ENCODE measurements at places on chromosomes 3 and 15.

DNA sequence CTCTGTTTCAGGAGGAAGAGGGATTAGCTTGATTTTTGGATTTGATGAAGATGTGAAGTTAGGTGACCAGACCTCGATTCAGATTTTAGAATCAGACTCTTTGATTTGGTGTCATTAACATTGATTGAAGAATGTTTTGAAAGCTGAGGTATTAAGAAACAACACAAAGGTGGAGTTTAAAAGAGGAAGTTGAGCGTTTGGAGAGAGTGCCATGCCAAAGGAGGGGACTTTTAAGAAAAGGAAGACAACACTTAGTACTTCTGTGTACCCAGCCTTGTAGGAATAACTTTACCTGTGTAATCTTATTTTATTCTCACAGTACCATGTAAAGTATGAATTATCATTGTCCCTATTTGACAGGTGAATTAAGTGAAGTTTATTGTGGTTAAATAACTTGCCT lies 34.4 kb downstream of the PPARG start:
- no peak for DNase-seq

DNA sequence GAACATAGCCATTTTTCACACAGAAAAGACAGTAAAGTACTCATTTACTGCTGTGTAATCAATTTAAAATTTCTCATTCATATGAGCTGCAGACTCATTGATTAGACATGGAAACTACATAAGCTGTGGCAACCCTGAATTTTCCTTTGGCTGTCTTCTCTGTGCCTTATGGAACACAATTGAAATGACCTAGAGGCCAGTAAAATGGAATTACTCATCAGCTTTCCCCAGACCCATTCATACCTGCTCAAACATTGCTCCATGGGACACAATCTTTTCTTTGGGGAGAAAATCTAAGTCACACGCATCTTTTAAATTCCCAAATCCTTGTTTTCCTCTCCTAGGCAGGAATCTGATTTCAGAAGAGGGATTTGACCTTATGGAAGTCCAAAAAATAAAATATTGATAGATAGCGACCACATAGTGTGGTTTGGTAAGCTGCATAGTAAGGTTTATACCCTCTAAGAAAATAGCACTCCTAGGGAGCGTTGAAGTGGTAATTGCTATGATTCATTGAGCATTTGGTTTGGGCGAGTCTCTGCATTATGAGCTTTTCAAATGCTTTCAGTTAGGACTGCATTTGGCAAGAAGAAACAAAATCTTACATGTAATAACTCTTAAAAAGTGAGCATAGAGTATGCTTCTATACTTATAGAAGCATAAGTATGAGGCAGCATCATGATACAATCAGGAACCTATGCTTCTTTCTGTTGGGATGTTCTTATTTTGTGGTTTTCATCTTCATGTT lies 243.4 kb upstream of the GADL1 start:
- DNase-seq: no peak

DNA sequence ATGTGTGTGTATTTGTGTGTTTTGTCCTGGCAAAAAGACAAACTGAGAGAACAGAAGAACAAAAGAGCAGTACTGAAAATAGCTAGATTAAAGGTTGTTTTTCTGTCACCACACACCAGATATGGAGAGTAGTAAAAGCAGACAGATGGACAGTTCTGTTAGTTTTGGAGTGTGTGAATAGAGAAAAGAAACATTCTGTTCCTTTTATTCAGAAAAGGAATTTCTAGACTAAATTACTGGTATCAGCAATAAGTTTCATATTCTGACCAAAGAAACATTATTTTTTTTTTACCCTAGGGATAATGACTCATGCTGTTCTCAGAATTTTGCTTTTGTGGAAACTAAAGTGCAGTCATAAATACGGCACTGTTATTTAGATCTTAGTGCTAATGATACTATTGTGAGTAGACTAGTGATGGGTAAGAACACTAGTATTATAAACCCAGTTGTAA lies 32.9 kb downstream of the PIK3CA start:
- DNase-seq: no peak

- no peak for DNase-seq
Observed at GRCh38 chr15:40799523-40799922, 7.4 kb upstream of the ZFYVE19 start.

DNA sequence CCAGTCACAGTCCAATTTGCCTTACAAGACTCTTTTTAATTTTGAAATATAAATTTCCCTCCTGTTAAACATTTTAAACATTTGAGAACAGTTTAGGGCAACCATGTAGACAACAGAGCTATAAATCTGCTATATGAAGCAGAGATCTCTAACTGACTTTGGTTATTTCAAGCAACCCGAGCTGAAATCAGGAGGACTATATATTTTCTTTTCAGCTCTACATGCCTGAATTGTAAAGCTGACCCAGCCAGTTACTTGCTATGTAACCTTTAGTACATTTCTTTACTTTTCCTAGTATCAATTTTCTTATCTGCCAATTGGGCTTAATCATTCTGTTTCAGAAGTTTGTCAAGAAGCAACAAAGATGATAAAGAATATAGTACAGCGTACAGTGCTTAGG lies 457.4 kb upstream of the NECTIN3 start:
- DNase-seq: no peak

DNA sequence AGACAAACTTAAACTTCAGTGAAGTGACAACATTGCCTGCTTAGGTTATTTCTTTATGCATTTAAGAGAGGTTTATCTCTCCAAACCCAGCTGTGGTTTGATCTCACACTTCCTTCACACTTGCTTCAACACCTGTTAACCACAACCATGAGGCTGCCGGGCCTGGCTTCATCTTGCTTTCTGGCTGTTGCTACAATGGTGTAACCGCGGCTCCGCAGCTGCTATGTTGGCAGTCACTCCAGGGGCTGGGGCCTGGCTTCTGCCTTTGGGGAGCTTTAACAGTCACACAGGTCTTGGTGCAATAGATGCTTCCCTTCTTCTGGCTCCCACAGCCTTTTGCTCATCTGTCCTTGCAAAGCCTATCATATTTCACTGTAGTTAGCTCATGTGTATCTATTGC lies 72.9 kb upstream of the MNS1 start:
- DNase-seq: no peak

GRCh38 chr3:166818464-166818863 lies 561.6 kb downstream of the ZBBX start:
- DNase-seq: no peak

DNA sequence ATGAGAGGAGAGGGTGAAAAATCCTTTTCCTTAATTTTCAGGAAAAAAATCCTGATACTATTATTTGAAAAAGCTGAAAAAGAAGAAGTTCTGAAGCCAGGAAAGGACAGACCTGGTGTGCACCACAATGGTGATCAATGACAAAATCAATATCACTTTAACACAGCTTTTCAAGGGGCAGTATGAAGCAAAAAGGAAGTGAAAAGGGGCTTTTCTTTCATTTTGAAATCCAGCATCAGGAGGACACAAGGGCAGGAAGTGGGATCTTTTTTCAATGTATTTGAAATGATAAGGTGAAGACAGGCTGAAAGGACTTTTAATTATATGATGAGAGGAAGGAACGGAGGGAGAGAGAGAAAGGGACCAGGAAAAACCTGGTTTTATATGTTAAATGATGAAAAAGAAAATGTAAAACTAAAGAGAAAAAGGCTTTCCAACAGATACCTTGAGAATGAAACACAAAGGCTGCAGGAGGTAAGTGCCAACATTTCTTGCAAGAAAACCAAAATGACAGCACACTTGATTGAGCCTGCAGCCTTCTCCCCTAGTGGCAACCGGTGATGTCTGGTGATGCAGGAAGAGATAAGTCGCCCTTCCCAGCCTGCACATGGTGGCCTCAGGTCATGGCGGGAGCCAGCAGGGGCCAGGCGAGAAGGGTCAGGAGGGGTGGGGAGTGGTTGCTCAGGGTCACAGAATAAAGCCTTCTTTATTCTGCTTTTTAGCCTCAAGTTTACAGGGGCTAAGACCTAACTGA lies 236.7 kb upstream of the WNT5A start:
- no peak for DNase-seq

DNA sequence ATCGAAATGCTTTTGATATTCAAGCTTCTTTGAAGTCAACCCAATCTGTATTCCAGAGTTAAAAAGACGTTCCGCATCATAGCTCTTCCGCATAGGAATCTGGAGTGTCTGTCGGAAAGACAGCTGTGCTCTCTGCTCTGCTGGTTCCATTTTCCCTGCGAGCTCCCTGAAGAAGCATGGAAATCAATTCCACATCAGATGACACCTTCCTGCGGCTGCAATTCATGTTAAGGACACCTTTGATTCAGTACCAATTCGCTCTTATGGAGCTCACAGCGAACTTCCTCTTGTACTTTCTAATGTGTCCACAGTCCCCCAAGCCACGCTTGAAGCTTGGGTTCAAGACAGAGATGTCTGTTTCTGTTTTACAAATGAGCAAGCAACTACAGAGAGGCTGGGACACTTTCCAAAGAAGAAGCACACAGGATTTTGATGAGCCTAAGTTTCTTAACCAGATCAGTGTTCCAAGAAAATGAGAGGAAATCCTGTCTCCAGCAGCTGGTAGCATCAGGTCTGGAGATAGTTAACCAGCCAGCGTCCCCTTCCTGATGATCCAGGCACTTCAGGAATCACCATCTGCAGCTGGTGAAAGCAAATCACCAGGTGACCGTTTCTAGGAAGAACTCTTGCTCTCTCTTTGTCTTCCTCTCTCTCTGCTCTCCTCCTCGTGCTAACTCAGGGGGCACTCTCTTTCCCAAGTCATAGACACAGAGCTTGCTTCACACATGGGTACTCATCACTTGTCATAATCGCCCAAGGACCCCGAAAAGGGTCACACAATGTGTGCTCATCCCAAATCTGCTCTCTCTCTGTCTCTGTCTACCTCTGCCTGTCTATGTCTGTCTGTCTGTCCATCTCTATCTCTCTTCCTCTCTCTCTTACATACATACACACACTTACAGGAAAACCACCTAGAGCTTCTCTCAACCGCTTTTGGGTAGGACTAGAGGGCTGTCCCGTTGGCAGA lies 281.8 kb downstream of the FAM43A start:
- DNase-seq: no peak

GRCh38 chr15:80026310-80026709 lies 33.2 kb upstream of the ZFAND6 start:
- DNase-seq: no peak

GRCh38 chr3:101414121-101414520 lies 93.7 kb upstream of the IMPG2 start:
- DNase-seq: no peak

DNA sequence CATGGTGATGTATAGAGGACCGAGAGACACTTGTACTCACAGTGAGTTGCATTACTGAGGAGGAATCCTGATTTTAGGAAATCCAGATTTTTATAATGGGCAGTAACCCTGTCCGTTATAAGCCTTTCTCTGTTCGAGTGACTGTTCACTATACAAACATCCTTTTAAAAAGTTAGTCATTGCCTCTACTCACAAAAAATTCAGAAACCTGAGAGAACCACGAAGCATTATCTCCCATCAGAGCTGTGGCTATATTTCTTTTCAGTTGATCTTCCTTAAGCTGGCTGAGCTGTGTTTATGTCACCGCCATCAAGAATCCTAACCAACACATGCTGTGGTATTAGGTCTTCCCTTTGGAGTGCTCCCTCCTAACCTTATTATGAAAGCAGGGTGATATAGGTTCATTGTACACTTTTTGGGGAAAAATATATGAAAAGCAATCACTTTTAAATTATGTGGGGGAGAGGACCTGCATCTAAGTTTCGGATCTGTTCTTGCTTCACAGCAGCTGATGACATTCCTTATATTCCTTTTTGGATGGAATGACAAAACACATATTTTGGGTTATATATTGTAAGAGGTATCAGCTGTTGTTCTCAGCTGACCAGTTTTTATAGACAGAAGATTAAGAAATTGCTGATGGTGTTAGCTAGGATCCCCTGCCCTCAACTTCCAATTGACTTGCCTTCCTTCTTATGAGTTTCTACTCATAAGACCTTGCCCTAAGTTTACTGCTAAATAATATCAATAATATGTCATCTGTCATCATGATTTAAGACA lies 465.9 kb upstream of the RASGRP1 start:
- no peak for DNase-seq

DNA sequence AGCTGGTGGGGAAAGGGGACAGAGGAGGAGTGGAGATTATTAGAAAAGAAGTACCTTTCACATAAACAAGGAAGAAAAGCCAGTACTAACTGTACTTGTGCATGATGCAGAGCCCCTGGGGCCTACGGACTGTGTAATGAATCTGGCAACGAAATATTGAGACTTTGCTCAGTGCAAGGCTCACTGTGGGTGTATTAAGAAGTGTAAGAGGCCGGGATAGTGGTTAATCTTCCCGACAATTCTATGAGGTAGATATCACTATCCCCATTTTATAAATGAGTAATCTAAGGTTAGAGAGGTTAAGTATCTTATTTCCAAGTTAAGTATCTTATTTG lies 89.5 kb downstream of the WDR76 start:
- no peak for DNase-seq

- DNase-seq: no peak
Observed at GRCh38 chr15:67138891-67139855, 73.8 kb downstream of the SMAD3 start.

DNA sequence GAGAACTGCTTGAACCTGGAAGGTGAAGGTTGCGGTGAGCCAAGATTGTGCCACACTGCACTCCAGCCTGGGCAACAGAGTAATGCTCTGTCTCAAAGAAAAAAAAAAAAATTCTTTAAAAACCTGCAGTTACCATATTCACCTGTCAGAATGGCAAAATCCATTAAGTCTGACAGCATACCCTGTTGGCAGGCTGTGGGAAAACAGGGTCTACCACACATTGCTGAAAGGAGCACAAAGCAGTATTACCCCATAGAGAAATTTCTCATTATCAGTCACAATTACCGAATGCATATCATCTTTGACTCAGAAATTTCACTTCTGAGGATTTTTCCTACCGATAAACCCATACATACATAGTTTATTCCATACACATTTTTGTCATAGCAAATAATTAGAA lies 264.1 kb upstream of the SLCO3A1 start:
- DNase-seq: no peak

- DNase-seq: no peak
Observed at GRCh38 chr3:52893723-52894122, 3.6 kb downstream of the STIMATE start.

DNA sequence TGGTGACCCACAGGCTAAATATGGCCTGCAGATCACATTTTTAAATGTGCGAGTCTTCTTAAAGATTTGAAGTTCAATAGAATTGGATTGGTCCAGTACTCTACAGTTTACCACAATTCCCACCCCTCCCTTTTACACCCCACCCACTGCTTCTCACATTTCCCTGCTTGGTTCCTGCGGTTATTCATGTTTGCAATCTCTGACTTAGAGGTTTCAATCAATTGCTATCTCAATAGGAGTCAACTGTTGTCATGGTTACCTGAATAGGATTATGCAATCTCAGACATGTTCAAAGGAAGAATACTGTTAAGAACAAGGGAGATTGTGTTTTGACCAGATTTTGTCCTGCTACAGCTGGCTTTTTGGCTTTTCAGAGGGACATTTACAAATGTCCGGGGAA lies 4.9 kb upstream of the C3orf49 start:
- no peak for DNase-seq

- no peak for DNase-seq
Observed at GRCh38 chr3:52655895-52656294, 29.8 kb downstream of the PBRM1 start.

DNA sequence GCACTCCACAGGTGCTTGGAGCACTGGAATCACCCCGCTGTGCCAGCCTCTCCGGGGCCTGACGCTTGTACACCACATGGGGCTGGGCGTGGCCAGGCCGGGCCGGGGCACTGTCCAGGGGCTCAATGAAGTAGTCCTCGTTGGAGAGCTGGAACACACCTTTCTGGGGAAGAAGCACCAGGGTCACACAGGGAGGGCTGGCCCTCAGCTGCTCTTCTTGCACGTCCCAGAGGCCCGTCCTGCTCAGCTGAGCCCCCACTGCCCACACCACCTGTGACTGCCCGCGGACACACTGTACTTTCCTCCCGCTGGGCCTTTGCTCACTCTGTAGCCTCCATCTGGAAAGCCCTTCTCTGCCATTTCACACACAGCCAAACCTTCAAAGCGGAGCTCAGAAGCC lies 13.3 kb downstream of the ADAMTS7 start:
- DNase-seq: no peak
